Thyroid gland (tissue), 4 donors: ENCODE measurements at places on chromosomes 4 and X. TPM values are rescaled to one million over a fixed set of nuclear protein-coding genes. Genes with fewer than 3 reads are reported as not detected.

QRFPR gene
- 0.63 TPM for total RNA-seq

IRF2 gene
- total RNA-seq: 39.8 TPM

INTU gene
- total RNA-seq: 11.4 TPM

HERC3 gene
- total RNA-seq: 37.4 TPM

FNIP2 gene
- 48.9 TPM for total RNA-seq

CEP44 gene
- total RNA-seq: 30.6 TPM

KDR gene
- 153 TPM for total RNA-seq

GPR143 gene
- 4.2 TPM for total RNA-seq

FAM184B gene
- total RNA-seq: not detected

PPEF2 gene
- total RNA-seq: not detected

USP51 gene
- total RNA-seq: 5.5 TPM

ZCCHC12 gene
- total RNA-seq: 1.2 TPM

OTUD6A gene
- total RNA-seq: not detected

TKTL2 gene
- not detected for total RNA-seq

BEX5 gene
- 10.1 TPM for total RNA-seq

SLITRK2 gene
- total RNA-seq: 1.3 TPM

MBNL3 gene
- 15.2 TPM for total RNA-seq

SPACA5B gene
- not detected for total RNA-seq

RHOH gene
- 1.6 TPM for total RNA-seq

XIAP gene
- 45.4 TPM for total RNA-seq
